GM19239 (cell line): ENCODE measurements at places on chromosomes 2 and 18.
A peak's percentile ranks its signal among the peaks of the same experiment; 100 is the strongest.

DNA sequence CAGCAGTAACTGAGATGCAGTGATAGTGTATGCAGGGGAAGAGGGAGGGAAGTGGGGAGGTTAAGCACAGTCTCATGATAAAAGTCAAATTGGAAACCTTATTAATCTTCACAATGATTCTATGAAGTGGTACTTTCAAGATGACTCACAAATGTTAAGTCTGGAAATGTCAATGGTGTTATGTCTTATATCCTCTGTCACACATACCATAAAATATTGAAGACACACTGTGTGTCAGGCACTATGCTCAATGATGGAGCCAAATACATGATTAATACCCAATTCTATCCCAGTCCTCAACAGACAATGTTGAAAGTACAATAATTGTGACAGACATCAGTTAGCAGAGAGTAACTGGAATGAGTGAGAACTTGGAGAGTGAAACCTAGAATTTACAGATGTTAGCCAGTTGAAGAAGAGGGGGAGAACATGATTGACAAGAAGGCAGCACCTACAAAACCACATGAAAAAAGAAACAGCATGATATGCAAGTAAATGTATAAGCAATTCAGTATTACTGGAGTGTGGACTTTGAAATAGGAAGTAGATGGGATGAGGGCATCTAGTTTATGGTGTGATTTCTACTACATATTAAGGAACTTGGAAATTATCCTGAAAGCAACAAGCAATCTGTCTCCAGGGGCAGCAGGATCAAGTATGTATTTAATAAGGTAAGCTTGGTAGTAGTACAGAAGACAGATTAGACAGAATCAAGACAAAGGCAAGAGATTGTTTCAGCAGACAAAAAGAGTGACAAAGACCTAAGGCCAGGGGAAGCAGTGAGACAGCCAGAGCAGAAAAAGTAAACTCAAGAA is 107.6 kb downstream of the STRN start:
- peak; percentile 6 for DNase-seq

- DNase-seq = no peak
These were observed 225.7 kb downstream of the ARL6IP6 start for GRCh38 chr2:152944099-152944498.

- DNase-seq = no peak
These were observed 111.9 kb downstream of the MRO start for GRCh38 chr18:50707855-50708469.

- no peak for DNase-seq
These were observed 129.3 kb upstream of the STON1 start for GRCh38 chr2:48400553-48401164.

DNA sequence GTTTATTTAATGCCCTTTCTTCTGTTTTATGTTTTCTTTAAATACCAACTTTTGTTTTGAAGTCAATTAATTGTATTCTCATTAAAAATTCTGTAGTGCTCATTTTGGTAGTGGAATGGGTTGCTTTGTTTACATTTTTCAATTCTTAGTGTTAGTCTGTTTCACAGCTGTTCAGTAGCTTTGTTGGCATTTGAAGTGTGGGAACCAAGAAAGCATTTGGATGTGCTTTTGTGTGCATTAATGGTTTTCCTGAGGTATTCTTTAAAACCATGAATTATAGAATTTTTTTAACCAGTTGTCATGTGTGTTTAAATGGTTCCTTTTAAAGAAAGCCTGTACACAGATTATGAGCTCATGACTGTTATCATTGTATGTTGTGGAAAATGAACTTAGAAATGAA is 19.7 kb downstream of the MIB1 start:
- DNase-seq = no peak

DNA sequence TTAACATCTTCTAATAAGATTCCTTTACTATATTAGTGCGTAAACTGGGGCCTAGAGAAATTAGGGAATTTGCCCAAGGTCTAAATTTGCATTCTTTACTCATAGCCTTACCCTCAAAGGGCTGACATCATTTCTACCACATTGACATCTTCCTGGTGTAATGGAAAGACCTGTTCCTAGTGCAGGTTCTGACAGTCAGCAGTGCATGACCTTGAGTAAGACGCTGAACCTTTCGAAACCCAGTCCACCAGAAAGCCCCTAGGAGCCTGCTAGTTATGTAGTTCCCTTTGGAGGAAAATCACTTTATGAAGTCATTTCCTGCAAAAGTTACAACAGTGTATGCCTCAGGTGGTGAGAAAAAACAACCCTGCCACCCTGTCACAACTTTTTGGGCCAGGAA is 388.3 kb downstream of the TNS1 start:
- no peak for DNase-seq

- no peak for DNase-seq
These were observed 80.5 kb upstream of the UPP2 start for GRCh38 chr2:158021226-158021625.
